ENCODE measurements at places on chromosomes 2 and 18. TPM values are rescaled to one million over a fixed set of nuclear protein-coding genes. Genes with fewer than 3 reads are reported as not detected.

Gene TXNDC2
- total RNA-seq: 0.22 TPM

Gene SATB2
- total RNA-seq: 4.9 TPM

Gene AKAIN1
- not detected for total RNA-seq

Gene PPP1R1C
- total RNA-seq: 2.2 TPM

Gene EML6
- 1.1 TPM for total RNA-seq

Gene CFLAR
- total RNA-seq: 100 TPM

Gene TTR
- not detected for total RNA-seq

Gene INPP5D
- 1.6 TPM for total RNA-seq

Gene KCNG2
- total RNA-seq: not detected

Gene TMEM178A
- 1.4 TPM for total RNA-seq

Gene ABHD1
- under 0.01 TPM for total RNA-seq

Gene SGPP2
- total RNA-seq: not detected

Gene PRKAG3
- not detected for total RNA-seq

Gene SAP130
- 3.2 TPM for total RNA-seq

Gene ITGA6
- 263 TPM for total RNA-seq

Gene USP34
- total RNA-seq: 135 TPM

Gene FZD7
- total RNA-seq: 33.4 TPM

Gene SNTG2
- 0.11 TPM for total RNA-seq

Gene HDAC4
- 29.1 TPM for total RNA-seq

Gene FAM124B
- total RNA-seq: 0.22 TPM

Gene GPR75
- total RNA-seq: 1.1 TPM

Gene BZW1
- 303 TPM for total RNA-seq

Gene GPR45
- total RNA-seq: not detected

Gene KYNU
- total RNA-seq: 16.6 TPM

Gene FBXO48
- total RNA-seq: 0.66 TPM

Gene MC5R
- not detected for total RNA-seq

Gene SNRNP27
- 61.5 TPM for total RNA-seq

Gene POTEI
- total RNA-seq: not detected

Gene ASIC4
- total RNA-seq: 0.25 TPM

Gene DUSP19
- 3.7 TPM for total RNA-seq

Gene SERPINB2
- 2.4 TPM for total RNA-seq

Gene ANKRD53
- total RNA-seq: 0.50 TPM

Gene HOXD8
- total RNA-seq: 4.4 TPM

Gene HOXD4
- 0.22 TPM for total RNA-seq

Gene SLC4A1AP
- 36.9 TPM for total RNA-seq

Gene LINC00305
- not detected for total RNA-seq

Gene CXCR1
- not detected for total RNA-seq

Gene HOXD11
- total RNA-seq: 3.0 TPM

Gene HRH4
- 0.12 TPM for total RNA-seq

Gene C2orf81
- 1.00 TPM for total RNA-seq

Gene SP140L
- 12.2 TPM for total RNA-seq

Gene NYAP2
- total RNA-seq: not detected

Gene TLX2
- total RNA-seq: not detected

Gene ALPI
- not detected for total RNA-seq

Gene POMC
- 1.1 TPM for total RNA-seq

Measured in uterine smooth muscle cell (primary cell).